Activated CD4-positive, alpha-beta T cell treated with anti-CD3 and anti-CD28 coated beads, Interleukin-2, amount 50 U/mL, for 24 hours (primary cell): ENCODE measurements at places on chromosomes 6 and 20.

DNA sequence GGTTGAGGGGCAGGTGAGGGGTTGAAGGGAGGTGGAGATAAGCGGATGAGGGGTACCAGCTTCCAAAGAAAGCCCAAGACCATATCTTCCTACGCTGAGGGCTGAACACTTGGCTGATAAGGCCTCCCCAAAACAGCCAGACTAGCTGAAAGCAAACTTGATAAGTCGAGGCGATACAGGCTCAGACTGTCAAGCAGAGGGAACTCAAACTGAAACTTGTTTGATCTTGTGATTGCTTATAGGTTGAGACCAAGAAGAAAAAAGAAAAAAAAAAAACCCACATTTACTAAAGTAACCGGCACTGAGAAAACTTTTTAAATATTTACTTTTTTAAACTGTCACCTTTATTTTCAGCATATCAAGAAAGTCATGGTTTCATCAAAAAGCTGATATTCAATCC lies 73.6 kb downstream of the TRERF1 start:
- no peak for DNase-seq

- no peak for DNase-seq
Observed at GRCh38 chr6:16403831-16404230, 165.4 kb downstream of the GMPR start.

- DNase-seq, result no peak
Observed at GRCh38 chr6:11722220-11722619, 56.4 kb downstream of the ADTRP start.

DNA sequence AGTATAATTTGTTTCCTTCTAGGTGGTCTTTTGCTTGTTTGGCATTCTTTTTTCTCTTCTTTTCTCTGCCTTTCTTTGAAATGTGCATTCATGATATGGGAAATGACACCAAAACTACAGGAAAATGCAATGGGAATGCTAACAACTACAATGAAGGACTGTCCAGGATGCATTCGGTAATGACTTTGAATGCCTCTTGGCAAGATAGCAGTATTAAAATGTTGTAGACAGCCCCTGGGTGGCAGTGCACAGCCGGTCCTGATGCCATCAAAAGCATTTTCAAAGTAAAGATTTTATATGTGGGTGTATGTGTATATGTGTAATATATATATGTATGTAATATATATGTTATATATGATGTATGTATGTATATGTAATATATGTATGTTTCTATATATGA lies 218.8 kb upstream of the MMS22L start:
- no peak for DNase-seq

DNA sequence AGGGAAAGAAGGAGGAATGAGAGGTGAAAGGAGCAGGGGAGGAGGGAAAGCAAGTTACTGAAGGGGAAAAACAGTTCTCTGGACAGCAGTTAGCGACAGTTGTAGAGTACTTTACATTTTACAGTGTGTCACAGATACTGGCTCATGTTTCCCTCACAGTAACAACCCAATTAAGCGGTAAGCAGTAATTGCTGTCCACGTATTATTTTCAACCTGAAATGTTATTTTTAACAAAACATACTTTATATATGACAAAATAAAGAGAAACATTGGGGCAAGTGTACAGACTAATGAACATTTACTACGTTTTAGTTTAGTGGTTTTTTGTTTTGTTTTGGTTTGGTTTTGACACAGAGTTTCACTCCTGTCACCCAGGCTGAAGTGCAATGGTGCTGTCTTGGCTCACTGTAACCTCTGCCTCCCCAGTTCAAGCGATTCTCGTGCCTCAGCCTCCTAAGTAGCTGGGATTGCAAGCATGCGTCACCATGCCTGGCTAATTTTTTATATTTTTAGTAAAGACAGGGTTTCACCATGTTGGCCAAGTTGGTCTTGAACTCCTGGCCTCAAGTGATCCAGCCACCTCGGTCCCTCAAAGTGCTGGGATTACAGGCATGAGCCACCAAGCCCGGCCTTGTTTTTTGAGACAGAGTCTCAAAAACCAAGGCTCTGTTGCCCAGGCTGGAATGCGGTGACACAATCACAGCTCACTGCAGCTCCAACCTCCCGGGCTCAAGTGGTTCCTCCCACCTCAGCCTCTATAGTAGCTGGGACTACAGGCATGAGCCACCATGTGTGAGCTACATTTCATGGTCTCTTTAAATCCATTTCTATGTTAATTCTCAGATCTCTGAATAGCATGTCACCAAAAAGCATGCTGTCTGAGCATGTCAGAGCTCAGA lies 22.6 kb upstream of the BTN3A2 start:
- no peak for DNase-seq

- DNase-seq, result no peak
Observed at GRCh38 chr6:151176911-151177770, 62.6 kb upstream of the AKAP12 start.

DNA sequence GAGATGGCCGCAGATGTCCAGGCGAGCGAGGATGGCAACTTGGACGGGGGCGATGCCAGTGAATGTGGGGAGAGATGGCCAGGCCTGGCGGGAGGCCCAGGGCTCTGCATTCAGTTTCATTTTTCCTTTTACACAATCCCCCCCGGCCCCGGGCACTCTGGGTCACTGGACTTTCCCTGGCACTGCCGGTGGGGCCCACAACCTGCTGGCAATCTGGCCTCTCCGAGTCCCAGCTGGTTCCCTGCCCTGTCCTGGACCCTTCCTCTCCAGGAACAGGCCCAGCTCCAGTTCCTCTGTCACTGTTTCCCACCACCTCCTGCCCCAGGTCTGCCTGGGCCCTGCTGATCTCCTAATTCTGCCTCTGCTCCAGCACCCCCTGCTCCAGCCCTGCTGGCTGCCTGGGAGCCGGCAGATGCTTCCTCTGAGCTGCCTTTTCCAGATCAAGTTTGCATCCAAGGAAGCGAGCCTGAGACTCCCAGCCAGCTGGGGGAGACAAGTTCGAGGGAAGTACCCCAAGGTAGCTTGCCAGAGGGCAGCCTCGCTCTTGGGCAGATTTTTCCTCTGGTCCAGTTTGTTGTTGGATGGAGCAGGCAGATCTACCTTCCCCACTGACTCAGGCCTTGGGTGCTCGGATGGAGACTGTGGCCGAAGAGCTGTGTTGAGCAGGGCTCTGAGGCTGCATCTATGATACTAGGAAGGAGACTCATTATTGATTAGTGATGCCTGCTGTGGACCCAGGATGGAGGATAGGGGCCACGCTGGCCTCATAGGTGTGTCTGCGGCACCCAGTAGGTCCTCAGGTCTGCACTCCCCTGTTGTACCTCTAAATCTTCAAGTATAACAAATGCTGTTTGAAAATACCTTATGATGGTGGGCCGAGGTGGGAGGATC lies 83.2 kb downstream of the CEBPB start:
- DNase-seq, result no peak

- DNase-seq, result no peak
Observed at GRCh38 chr20:40728470-40728869, 39.4 kb upstream of the MAFB start.

GRCh38 chr6:51350308-51350904 lies 531.7 kb downstream of the TFAP2B start:
- no peak for DNase-seq

DNA sequence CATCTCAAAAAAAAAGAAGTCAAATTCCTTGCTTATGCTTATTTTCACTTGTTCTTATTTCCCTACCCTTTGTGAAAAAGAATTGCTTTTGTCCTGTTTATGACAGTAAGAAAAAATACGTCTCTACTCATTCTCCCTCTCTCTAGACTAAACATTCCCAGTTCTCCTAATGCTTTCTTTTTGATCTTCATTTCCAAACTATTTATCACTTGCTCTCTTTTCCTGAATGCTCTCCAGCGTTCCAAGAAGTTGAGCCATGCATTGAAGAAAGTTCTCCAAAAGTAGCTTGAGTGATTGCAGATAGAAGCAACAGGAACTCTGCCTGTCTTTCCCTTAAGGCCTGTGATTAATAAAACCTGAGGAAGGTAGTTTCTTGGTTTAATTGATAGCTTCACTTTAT lies 53.1 kb upstream of the TMEM170B start:
- DNase-seq, result no peak

GRCh38 chr6:146029573-146030184 lies 817 bp downstream of the GRM1 start:
- no peak for DNase-seq

DNA sequence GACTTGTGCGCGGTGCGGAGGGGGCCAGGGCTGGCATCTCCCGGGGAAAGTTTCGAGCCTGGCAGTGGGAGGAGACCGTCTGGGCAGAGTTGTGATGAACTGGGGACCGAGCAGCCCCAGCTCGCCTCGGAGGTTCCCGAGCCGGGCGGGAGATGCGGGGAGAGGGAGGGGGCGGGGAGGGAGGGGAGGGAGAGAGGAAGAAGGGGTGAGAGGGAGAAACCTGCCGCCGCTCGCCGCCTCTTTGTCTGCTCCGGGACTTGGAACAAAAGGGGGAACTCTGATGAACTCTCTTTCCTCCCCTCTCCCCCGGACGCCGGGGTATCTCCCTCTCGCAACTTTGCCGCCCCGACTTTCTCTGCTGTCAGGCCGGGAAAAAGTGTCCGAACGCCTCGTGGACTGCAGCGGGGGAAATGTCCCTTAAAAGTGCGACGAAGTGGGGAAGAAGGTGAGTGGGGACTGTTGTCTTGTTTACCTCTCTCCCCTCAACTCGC lies 72.7 kb downstream of the SOX4 start:
- DNase-seq, result no peak

DNA sequence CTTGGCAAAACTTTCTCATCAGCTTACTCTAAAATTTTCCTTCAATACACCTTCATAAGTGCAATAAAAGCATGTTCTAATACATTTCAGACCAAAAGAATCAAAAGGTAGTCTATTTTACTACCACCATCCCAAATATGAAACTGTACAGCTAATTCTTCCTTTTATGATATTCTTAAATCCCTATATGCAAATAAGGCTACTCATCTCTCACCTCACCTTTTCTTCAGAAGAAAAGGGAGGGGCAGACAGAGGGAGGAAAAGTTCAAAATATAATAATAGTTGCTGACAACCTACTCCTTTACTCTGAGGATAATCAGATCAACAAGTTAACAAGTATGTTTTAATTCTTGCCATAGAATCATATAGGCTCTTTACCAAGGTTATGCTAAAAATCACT lies 7.4 kb downstream of the C6orf120 start:
- DNase-seq, result no peak

DNA sequence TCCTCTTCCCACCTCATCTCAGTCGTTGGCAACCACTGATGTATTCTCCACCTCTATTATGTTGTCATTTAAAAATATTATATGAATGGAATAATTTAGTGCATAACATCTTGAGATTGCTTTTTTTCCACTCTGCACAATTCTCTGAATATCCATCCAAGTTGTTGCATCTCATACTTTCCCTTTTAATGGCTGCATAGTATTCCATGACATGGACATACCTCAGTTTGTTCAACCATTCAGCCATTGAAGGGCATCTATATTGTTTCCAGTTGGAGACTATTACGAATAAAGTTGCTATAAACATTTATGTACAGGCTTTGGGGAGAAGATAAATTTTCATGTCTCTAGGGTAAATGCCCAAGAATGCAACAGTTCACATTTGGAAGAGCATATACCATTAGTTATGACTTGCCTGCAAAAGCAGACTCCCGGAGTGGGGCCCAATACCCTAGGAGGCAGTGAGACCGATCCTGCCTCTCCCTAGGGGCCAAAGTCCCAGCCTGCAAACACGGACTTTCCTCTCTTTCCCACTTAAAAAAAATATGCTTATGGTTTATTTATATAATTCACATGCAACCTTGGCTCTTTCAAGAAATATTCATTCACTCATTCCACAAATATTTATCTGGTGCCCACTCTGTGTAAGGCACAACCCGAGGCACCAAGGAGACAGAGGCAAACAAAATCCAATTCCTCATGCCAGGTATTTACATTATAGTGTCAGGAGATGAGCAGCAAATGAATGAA lies 227.0 kb upstream of the PMEPA1 start:
- DNase-seq, result no peak

- DNase-seq, result no peak
Observed at GRCh38 chr6:72246926-72247325, 360.6 kb downstream of the RIMS1 start.

GRCh38 chr20:9134346-9134745 lies 65.5 kb downstream of the PLCB4 start:
- no peak for DNase-seq

- no peak for DNase-seq
Observed at GRCh38 chr6:167054987-167055386, 55.8 kb downstream of the CEP43 start.
